ENCODE measurements at places on chromosomes 11 and 22. TPM values are rescaled to one million over a fixed set of nuclear protein-coding genes. Genes with fewer than 3 reads are reported as not detected.

Gene LYVE1
- total RNA-seq: not detected

Gene MAPK11
- 7.8 TPM for total RNA-seq

Gene TMPRSS4
- total RNA-seq: 60.5 TPM

Gene MOV10L1
- 0.07 TPM for total RNA-seq

Gene CLCF1
- total RNA-seq: 8.5 TPM

Gene MMP8
- total RNA-seq: not detected

Gene MS4A14
- total RNA-seq: not detected

Gene KDM4E
- total RNA-seq: not detected

Gene OR4D5
- not detected for total RNA-seq

Gene RTN4RL2
- 0.14 TPM for total RNA-seq

Gene TEAD1
- total RNA-seq: 37.2 TPM

Gene SDF2L1
- total RNA-seq: 77.9 TPM

Gene OR8A1
- not detected for total RNA-seq

Gene OR10W1
- total RNA-seq: not detected

Gene ZNF214
- 0.37 TPM for total RNA-seq

Gene OR52A1
- not detected for total RNA-seq

Gene P2RY6
- total RNA-seq: 0.21 TPM

Gene KIF18A
- total RNA-seq: 4.6 TPM

Gene RPS6KA4
- total RNA-seq: 73.6 TPM
